ENCODE measurements at places on chromosomes 13 and 19.

- peak; percentile 63 for DNase-seq
These were observed 4.7 kb downstream of the EPS8L1 start for GRCh38 chr19:55080121-55080967.

DNA sequence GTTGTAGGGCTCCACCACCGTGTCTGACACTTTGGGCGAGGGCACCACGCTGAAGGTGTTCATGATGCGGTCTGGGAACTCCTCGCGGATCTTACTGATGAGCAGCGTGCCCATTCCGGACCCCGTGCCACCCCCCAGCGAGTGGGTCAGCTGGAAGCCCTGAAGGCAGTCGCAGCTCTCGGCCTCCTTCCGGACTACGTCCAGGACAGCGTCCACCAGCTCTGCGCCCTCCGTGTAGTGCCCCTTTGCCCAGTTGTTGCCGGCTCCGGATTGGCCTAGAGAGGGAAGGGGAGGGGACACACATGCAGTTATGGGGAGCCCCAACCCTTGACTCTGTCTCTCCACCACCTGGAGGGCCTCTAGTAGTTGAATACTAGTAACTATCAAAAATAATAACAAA, 6.2 kb downstream of the TUBB4A start:
- no peak for DNase-seq

DNA sequence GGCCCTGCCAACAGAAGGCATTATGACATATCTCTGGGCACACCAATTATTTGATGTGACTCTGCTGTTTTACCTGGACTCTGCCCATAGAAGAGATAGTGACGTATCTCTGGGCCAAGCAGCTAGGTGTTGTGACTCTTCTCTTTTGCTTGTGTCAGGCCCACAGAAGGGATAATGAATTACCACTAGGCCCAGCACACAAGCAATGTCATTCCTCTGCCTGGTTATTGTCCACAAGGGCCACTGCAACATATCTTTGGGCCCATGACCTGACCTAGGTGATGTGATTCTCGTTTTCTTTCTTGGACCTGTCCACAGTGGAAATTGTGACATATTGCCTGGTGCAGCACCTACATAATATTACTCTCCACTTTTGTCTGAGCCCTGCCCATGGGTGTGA, 65.1 kb upstream of the ZNF724 start:
- DNase-seq, result no peak

- DNase-seq, result no peak
These were observed 547.9 kb downstream of the GPC6 start for GRCh38 chr13:93774506-93774905.

GRCh38 chr13:24064371-24064770, 96.1 kb upstream of the SPATA13 start:
- DNase-seq, result no peak

- DNase-seq, result peak; percentile 59
These were observed at the start of gene SLC44A2 for GRCh38 chr19:10625003-10625761. TSS of gene SLC44A2 (plus strand) at chr19:10625553. CDS start at chr19:10625634, 81 bp downstream.

DNA sequence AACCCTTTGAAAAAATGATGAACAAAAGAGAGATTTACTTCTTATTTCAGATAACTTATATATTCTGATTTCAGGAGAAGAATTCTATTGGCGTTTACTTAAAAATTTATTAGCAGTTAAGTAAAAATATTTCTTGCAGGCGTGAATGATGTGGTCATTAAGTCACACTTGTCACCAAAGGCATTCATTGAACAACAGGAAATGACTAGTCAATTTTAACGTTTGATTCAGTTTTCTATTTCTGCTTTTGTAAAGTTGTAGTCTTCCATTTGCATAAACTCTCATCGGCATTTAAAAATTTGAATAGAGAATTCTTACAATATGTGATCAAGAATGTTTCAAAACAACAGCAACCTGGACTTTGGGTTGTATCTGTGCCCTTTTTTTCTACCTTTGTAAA, 83.4 kb downstream of the GPR12 start:
- DNase-seq, result no peak

DNA sequence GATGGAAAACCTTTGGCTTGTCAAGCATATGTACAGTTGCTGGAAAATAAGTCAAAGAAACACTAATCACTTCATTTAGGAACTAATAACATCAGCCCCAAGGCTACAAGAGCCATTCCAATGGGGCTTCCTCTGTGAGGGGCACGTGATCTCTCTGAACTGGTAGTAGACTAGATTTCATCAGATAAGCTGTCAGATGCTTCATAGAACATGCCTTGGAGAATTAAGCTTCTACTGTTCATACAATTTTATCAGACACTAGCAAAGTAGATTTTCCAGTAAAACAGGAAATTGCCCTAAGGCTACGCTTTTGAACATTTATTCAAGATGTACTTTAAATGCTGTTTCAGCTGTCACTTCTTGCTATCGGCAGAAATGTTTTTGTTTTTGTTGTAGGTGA, 107.8 kb downstream of the EDNRB start:
- no peak for DNase-seq

GRCh38 chr19:52086481-52086880, 9.1 kb downstream of the ZNF841 start:
- DNase-seq, result no peak

Data from fibroblast of skin of scalp (primary cell).